ENCODE measurements at places on chromosomes 2 and 18.

GRCh38 chr2:239679755-239680154 is 278.9 kb upstream of the HDAC4 start:
- DNase-seq, result no peak
- H3K4me3 ChIP-seq, result no peak overlapping the region
- no peak overlapping the region for H3K27ac ChIP-seq
- H3K4me1 ChIP-seq, result no peaks in the 10 kb centered on the region

DNA sequence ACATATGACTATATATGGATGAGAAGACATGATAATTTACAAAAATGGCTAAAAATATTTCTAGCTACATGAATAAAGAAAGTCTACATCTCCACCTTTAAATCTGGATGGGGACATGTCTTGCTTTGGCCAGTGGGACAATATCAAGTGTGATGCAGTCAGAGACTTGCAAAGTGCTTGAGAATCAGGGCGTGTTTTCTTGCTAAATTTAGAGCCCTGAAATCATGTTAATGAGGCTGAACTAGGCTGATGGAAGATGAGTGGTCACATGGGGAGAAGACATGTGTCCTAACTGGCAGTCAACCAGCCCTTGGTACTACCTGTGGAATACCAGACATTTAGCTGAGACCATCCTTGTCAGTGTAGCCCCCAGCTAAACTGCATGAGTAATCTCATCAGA is 278.5 kb upstream of the RGPD4 start:
- DNase-seq, result no peak
- no peaks in the 10 kb centered on the region for H3K36me3 ChIP-seq
- no peaks in the 10 kb centered on the region for H3K4me1 ChIP-seq
- H3K4me3 ChIP-seq, result no peak overlapping the region

GRCh38 chr2:78644854-78645253 is 380.6 kb upstream of the REG3G start:
- no peaks in the 10 kb centered on the region for H3K27me3 ChIP-seq
- DNase-seq, result no peak
- H3K27ac ChIP-seq, result no peak overlapping the region

DNA sequence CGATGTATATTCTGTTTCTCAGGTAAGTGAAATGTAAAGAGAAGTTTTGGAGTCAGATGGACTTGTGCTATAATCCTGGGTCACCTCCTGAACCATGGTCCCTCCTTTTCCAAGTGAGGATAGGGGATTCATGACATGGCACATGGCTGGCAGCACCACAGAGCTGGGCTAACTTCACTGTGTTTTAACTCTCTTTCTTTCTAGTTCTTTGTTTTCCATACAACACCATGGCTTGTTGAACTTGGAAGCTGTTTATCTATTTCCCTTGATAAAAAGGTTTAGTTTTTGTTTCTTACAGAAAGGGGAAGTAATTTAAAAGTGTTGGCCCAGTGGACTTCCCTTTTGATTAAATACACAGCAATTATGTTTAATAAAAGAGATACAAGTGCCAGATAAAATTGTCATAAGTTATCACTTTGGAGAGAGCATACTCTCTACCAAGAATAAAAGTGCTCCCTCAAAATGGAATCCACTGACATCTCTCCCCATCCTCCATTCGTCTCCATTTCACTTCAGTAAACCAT is 90.4 kb downstream of the PLCL1 start:
- H3K27me3 ChIP-seq, result no peaks in the 10 kb centered on the region
- H3K4me3 ChIP-seq, result no peak overlapping the region
- no peaks in the 10 kb centered on the region for H3K36me3 ChIP-seq
- DNase-seq, result no peak

GRCh38 chr18:30522288-30522929 is 520.1 kb downstream of the DSC3 start:
- no peaks in the 10 kb centered on the region for H3K4me1 ChIP-seq
- H3K27ac ChIP-seq, result no peak overlapping the region

DNA sequence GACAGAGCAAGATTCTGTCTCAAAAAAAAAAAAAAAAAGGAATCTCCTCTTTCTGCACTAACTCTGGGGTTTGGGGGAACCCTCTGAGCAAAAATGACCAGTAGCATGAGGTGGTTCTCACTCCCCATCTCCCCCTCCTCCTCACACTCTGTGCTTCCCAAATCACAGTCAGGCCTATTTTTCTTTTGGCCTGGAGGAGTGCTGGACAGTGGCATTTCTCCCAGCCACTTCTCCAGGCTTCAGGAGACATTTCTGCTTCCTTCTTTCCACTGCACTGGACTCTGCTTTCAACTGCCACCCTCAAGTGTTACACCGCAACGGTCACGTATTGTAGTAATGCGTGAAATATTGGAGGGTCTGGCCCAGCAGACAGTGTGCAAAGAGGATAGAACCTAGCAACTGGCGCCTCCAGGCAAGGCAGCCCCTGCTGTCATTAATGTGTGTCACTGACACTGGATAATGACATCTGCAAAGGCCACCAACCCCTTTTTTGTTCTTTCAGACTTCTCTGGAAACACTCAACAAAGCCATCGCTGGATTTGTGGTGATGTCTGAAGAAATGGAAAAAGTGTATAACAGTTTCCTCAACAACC is 68.9 kb downstream of the TRABD2A start:
- H3K27me3 ChIP-seq, result no peaks in the 10 kb centered on the region
- DNase-seq, result no peak
- no peak overlapping the region for H3K27ac ChIP-seq
- H3K4me3 ChIP-seq, result no peak overlapping the region

- no peaks in the 10 kb centered on the region for H3K27me3 ChIP-seq
- H3K4me3 ChIP-seq, result no peak overlapping the region
- no peaks in the 10 kb centered on the region for H3K4me1 ChIP-seq
- no peaks in the 10 kb centered on the region for H3K36me3 ChIP-seq
- no peak for DNase-seq
- H3K27ac ChIP-seq, result no peak overlapping the region
These were observed 149.0 kb upstream of the EPC2 start for GRCh38 chr2:148495586-148495985.

DNA sequence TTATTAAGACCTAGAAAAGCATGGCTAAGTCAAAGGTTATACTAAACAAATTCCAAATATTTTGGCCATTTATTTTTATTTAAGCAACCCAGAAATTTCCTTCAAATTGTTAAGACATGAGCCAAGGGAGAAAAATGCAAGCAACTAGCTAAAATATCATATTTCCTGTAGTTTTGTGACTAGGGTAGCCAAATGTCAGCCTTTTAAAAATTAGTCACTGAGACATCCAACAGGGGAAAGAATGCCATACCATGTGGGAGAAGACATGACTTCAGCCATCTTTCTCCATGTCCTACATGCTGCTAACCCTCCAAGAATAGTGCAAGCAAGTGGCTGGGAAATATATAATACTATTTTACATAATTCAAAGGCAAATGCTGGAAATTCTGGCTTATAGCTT is 197.9 kb downstream of the DSEL start:
- DNase-seq, result no peak
- no peak overlapping the region for H3K27ac ChIP-seq
- H3K27me3 ChIP-seq, result no peaks in the 10 kb centered on the region
- H3K36me3 ChIP-seq, result no peaks in the 10 kb centered on the region

- no peaks in the 10 kb centered on the region for H3K4me1 ChIP-seq
- no peak overlapping the region for H3K4me3 ChIP-seq
- no peaks in the 10 kb centered on the region for H3K27me3 ChIP-seq
- H3K27ac ChIP-seq, result no peak overlapping the region
- DNase-seq, result no peak
These were observed 228.8 kb downstream of the VAPA start for GRCh38 chr18:10142496-10143160.

- H3K4me3 ChIP-seq, result peak overlapping the region; percentile 57
- H3K27ac ChIP-seq, result peak overlapping the region; percentile 95
- H3K4me1 ChIP-seq, result peaks cover 21% of the 10 kb centered on the region
These were observed 484 bp upstream of the DARS1 start for GRCh38 chr2:135985826-135986393.

DNA sequence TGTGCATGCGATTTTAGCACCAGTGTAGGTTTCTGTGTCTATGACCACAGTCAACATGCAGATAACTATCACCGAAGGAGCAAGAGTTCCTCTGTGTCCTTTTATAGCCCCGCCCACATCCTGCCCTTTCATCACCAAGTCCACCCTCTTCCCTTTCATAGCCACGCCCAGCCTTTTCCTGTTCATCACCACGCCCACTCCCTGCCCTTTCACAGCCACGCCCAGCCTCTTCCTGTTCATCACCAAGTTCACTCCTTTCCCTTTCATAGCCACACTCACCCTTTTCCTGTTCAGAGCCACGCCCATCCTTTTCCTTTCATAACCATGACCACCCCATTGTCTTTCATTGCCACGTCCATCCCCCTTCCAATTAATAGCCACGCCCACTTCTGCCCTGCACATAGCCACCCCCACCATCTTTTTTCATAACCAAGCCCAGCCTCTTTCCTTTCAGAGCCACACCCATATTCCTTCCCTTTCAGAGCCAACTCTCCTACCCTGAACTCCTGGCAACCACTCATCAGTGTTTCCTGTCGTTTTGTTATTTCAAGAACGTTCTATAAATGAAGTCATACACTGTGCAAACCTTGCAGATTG is 273.9 kb downstream of the MYT1L start:
- H3K27me3 ChIP-seq, result no peaks in the 10 kb centered on the region
- H3K36me3 ChIP-seq, result no peaks in the 10 kb centered on the region
- H3K4me1 ChIP-seq, result peaks cover 23% of the 10 kb centered on the region
- no peak overlapping the region for H3K27ac ChIP-seq
- DNase-seq, result peak; percentile 65

DNA sequence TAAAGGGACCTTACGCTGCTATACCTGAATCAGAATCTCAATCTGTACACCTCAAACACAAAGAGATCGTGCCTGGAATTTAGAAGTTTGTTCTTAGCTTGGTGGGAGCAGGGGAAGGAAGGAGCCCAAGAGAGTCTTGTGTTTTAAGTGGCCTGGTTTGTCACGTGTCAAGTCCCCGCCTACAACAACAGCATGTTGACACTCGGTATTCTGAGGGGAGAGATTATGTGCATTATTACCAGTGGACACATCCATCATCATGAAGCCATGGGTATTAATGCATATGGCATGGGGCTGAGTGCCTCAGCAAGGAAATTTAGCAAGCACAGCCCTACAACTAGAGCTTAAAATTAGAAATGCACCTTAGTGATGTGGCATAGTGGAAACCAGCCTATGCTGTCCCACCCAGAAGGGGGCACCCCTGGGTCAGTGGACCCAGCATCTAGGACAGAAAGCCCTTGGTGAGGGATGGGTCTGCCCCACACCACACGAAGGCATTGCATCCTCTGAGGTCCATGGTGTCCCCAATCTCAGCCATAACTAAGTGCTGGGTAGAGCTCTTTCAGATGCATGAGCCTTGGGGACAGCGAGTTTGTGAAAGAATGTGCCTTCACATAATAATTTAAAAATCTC is 138.7 kb downstream of the MGAT5 start:
- no peak for DNase-seq
- H3K36me3 ChIP-seq, result no peaks in the 10 kb centered on the region
- H3K4me1 ChIP-seq, result no peaks in the 10 kb centered on the region
- H3K4me3 ChIP-seq, result no peak overlapping the region
- H3K27me3 ChIP-seq, result no peaks in the 10 kb centered on the region

- H3K27me3 ChIP-seq, result no peaks in the 10 kb centered on the region
- no peak overlapping the region for H3K4me3 ChIP-seq
- no peak for DNase-seq
- no peaks in the 10 kb centered on the region for H3K36me3 ChIP-seq
- H3K4me1 ChIP-seq, result no peaks in the 10 kb centered on the region
These were observed 44.3 kb downstream of the RBM43 start for GRCh38 chr2:151217343-151217742.

DNA sequence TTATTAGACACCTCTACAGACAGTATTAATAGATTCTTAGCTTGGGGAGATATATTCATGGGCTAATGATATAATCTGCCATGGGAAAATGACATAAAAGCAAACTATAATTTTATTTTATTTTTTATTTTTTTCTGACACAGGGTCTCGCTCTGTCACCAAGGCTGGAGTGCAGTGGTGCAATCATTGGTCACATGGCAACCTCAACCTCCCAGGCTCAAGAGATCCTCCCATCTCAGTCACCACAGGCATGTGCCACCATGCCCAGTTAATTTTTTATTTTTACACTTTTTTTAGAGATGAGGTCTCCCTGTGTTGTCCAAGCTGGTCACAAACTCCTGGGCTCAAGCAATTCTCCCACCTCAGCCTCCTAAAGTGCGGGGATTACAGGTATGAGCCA is 39.3 kb downstream of the RTN4 start:
- no peak overlapping the region for H3K27ac ChIP-seq
- peaks cover 43% of the 10 kb centered on the region for H3K4me1 ChIP-seq
- H3K4me3 ChIP-seq, result no peak overlapping the region

GRCh38 chr2:196809260-196809659 is at the start of gene C2orf66:
TSS of gene C2orf66 (minus strand) at chr2:196809355. CDS start at chr2:196809336, 19 bp downstream.
- H3K36me3 ChIP-seq, result no peaks in the 10 kb centered on the region
- DNase-seq, result no peak
- no peak within 1 kb of the TSS for H3K27ac ChIP-seq
- no peaks in the 10 kb centered on the region for H3K4me1 ChIP-seq

GRCh38 chr2:157334797-157335196 is 9.2 kb upstream of the ERMN start:
- peaks cover 59% of the 10 kb centered on the region for H3K4me1 ChIP-seq
- DNase-seq, result no peak

GRCh38 chr2:82314836-82315472 is 2010.4 kb upstream of the LRRTM1 start:
- H3K27me3 ChIP-seq, result no peaks in the 10 kb centered on the region
- H3K4me3 ChIP-seq, result no peak overlapping the region
- no peak for DNase-seq
- H3K4me1 ChIP-seq, result no peaks in the 10 kb centered on the region

GRCh38 chr18:13216092-13216582 is 2.4 kb upstream of the LDLRAD4 start:
- H3K27ac ChIP-seq, result no peak overlapping the region
- no peaks in the 10 kb centered on the region for H3K36me3 ChIP-seq
- H3K4me1 ChIP-seq, result peaks cover 22% of the 10 kb centered on the region
- H3K4me3 ChIP-seq, result peak overlapping the region; percentile 51

- H3K36me3 ChIP-seq, result no peaks in the 10 kb centered on the region
- H3K4me1 ChIP-seq, result no peaks in the 10 kb centered on the region
- no peak for DNase-seq
- no peak overlapping the region for H3K4me3 ChIP-seq
These were observed 109.0 kb upstream of the STPG4 start for GRCh38 chr2:47264143-47264542.

- no peaks in the 10 kb centered on the region for H3K4me1 ChIP-seq
- H3K27ac ChIP-seq, result no peak overlapping the region
- no peaks in the 10 kb centered on the region for H3K36me3 ChIP-seq
- H3K27me3 ChIP-seq, result no peaks in the 10 kb centered on the region
These were observed 505.5 kb downstream of the LRRTM4 start for GRCh38 chr2:77016443-77017354.

GRCh38 chr2:181262782-181263181 is 194.4 kb upstream of the ITGA4 start:
- peaks cover 9% of the 10 kb centered on the region for H3K4me1 ChIP-seq
- no peak overlapping the region for H3K27ac ChIP-seq
- H3K36me3 ChIP-seq, result no peaks in the 10 kb centered on the region

GRCh38 chr18:61992285-61992684 is 99.5 kb upstream of the RNF152 start:
- no peaks in the 10 kb centered on the region for H3K4me1 ChIP-seq
- no peak overlapping the region for H3K4me3 ChIP-seq
- no peak overlapping the region for H3K27ac ChIP-seq
- no peak for DNase-seq
- H3K27me3 ChIP-seq, result no peaks in the 10 kb centered on the region

All from CD8-positive, alpha-beta memory T cell (primary cell).